ENCODE measurements at places on chromosomes 3 and 15.
A peak's percentile ranks its signal among the peaks of the same experiment; 100 is the strongest.

GRCh38 chr3:124786511-124787241 is 56.4 kb downstream of the UMPS start:
- DNase-seq, result no peak

DNA sequence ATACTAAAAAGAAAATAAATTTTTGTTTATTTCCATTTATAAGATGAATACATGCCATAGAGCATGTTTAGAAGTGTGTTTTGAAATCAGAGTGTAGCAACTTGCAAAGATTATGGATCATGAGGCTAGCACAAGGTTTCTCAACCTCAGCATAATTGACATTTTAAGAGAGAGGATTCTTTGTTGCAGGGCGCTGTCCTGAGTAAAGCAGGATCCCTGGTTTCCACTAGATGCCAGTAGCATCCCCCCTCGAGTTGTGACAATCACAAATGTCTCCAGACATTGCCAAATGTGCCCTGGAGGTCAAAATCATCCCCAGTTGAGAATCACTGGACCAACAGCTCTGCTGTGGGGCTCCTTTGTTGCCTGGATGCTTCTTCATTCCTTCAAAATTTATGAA is 128.5 kb upstream of the RBMS3 start:
- DNase-seq, result no peak

- DNase-seq, result no peak
Observed at GRCh38 chr3:132709761-132710160, 12.4 kb downstream of the NPHP3 start.

- DNase-seq, result no peak
Observed at GRCh38 chr3:116984301-116984700, 274.7 kb downstream of the TUSC7 start.

GRCh38 chr3:41369838-41370237 is 170.5 kb downstream of the CTNNB1 start:
- peak; percentile 33 for DNase-seq

GRCh38 chr3:186476044-186476468 is 68.1 kb downstream of the CRYGS start:
- DNase-seq, result no peak

GRCh38 chr3:194042927-194043326 is 93.0 kb upstream of the HES1 start:
- DNase-seq, result no peak

DNA sequence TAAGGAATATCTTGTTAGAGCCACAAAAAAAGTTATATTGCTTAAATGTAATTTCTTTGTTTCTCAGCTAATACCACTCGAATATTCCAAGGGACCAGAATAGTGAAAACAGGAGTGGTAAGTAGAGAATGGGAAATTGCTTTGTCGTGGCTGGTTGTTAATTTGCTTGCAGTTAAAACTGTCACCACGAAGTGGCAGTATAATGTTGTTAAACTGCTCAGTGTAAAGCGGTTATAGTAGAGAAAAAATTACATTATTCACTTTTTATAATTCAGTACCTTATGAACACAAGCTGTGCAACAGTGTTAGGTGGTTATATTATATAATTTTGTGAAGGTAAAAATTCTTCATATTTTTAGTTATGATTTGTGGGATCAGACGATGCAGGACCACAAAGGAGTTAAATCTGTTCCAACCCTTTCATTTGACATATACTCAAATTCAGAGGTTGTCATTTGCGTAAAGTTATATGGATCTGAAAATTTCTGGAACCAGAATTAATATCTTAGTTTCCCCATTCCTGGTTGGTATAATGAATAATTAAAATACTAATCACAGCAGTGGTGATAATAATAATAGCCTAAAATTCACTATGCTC is 171.8 kb downstream of the FEZF2 start:
- peak; percentile 49 for DNase-seq

All from HEK293T (cell line).